ENCODE measurements at places on chromosomes 4 and X. TPM values are rescaled to one million over a fixed set of nuclear protein-coding genes. Genes with fewer than 3 reads are reported as not detected.

DNA sequence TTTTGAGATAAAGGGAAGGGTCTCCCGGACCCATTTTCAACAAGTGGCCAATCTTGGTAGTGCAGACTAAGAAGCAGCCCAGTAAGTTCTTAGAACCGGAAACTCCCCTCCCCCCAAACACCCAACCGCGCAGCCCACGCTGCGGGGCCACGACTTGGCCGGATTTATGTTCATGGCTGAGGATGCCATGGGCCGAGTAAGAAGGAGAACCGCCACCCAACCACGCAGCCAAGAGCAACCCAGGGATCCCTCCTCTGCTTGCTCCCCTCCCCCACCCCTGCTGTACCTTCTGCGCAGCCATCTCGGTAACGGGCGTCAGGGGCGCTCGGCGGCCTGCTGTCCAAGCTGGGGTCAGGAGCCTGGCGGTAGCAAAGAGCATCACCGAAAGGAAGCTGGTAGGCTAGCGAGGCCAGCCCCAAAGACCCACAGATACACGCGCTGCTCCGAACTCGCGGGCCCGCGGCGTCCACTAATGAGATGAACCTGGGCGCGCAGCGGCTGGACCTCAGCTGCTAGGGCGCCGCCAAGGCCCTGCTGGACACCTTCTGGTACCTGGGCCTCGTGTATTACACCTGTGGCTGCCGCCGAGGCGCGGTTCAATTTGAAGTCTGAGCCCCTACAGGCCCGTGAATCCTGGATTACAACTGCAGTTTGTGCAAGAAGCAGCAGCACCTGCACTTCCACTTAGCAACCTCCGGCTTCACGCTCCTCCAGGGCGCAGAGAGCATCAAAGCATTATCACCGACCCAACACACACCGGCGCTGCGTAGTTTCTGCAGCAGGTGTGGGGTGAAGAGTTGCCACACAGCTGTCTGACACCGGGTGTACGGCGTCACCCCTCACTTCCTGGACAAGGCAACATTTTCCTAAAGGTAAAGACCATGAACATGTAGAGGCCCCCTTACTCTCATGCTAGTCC lies 63.4 kb downstream of the NUDT10 start:
- DNase-seq: no peak

DNA sequence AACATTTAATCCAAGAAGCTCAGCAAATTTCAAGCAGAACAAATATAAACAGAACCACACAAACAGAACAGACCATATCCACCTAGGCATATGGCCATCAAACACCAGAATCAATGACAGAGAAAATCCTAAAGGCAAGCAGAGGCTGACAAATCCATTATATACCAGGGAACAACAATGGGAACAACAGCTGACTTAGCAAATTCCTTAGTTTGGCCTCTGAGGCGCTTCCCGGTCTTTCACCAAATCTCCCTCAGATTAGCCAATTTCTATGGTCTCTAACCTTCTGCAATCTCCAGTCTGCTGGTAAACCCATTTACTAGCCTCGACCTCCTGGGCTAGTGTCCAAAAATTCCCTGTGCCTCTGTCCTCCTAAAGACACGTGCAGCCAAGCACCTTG lies 59.2 kb downstream of the GPR143 start:
- DNase-seq: no peak

- no peak for DNase-seq
Observed at GRCh38 chrX:24846550-24847150, 152.9 kb downstream of the POLA1 start.

The MGAT4D gene
- total RNA-seq: not detected

The MTMR8 gene
- total RNA-seq: 1.1 TPM

The PRKX gene
- 26.7 TPM for total RNA-seq

The TCEAL2 gene
- total RNA-seq: not detected

Measured in HCT116 (cell line).